ENCODE measurements at places on chromosomes 12 and 14. TPM values are rescaled to one million over a fixed set of nuclear protein-coding genes. Genes with fewer than 3 reads are reported as not detected.

- no peak for DNase-seq
These were observed 262.0 kb downstream of the MED13L start for GRCh38 chr12:116015525-116015924.

GRCh38 chr12:4191642-4192041, 81.9 kb upstream of the CCND2 start:
- DNase-seq: no peak

DNA sequence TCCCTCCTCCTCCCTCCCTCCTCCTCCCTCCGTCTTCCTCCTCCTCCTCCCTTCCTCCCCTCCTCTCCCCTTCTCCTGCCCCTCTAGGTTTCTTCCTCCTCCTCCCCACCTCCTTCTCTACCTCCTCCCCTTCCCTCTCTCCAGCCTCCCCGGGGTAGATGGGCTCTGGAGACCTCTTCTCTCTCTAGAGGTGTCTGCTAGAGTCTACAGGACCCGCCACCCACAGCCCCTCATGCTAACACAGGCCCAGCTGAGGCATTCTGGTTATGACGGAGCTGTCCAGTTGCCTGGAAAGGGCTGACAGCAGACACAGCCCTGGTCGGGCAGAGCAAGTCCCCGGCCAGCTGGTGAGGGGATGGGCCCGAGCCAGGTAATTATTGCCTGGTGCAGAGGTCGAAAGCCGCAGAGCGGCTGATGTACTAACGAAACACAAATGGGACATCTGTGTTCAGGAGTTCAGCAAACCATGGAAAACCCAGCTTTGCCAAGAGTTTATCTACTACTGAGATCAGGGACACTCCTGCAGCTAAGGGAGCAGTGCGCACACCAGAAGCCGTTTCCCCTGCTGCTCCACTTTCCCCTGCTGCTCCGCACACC, 96.2 kb downstream of the PAPOLA start:
- no peak for DNase-seq

DNA sequence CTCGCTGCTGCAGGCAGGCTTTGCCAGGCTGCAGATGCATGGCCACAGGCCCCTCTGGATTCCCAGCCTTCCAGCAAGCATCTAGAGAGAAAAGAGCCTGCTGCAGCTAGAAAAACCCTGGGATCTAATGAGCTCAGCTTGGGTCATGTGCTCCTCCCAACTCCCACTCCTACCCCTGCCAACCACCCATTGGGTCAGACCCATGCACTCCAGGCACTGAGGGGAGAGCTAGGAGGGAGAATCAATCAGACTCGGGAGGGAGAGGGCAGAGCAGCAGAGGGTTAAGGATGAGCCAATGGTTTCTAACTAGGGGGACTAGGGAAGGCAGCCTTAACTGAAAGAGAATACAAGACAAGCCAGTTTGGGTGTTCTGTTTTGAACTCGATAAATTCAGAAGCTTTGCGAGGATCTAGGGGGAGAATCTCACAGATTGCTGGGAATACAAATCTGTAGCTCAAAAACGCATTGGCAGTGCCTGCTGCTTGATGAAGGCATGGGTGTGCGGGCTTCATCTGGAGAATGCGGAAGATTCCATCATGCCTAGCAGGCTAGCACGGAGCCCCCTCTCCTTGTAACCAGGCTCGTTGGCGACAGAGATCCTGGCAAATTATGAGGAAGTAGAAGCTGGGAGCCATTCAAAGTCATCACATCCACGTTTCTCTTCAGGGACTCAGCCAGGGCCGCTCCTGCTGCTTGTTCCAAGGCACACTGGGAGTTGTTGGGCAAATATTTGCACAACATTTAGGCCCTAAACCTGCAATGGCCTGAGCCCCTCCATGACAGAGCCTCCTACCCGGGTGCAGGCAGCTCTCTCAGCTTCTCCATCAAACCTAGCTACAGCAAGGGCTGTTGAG, 56.4 kb downstream of the VCPKMT start:
- no peak for DNase-seq

DNA sequence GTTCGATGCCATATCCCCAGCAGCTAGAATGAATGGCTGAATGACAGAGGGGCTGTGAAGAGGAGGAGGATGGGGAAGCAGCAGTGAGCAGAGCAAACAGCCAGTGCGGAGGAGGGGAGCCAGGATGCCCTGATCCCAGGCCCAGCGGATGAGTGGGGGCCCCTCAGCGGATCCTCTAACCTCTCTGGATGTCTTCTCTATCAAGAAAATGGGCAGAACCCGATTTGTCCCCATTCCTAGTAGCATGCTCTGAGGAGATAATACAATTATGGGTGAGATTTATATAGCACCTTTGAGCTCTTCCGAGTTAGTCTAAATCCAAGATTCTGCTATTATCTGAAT, 30.0 kb upstream of the RPLP0 start:
- DNase-seq: no peak

Gene SCN8A
- 2.6 TPM for polyA plus RNA-seq

Gene BEST3
- polyA plus RNA-seq: 0.36 TPM

Gene INHBC
- polyA plus RNA-seq: 0.26 TPM

Gene FGF6
- not detected for polyA plus RNA-seq
